Smooth muscle cell of the brain vasculature (primary cell): ENCODE measurements at places on chromosomes 1 and 21.
A peak's percentile ranks its signal among the peaks of the same experiment; 100 is the strongest.

DNA sequence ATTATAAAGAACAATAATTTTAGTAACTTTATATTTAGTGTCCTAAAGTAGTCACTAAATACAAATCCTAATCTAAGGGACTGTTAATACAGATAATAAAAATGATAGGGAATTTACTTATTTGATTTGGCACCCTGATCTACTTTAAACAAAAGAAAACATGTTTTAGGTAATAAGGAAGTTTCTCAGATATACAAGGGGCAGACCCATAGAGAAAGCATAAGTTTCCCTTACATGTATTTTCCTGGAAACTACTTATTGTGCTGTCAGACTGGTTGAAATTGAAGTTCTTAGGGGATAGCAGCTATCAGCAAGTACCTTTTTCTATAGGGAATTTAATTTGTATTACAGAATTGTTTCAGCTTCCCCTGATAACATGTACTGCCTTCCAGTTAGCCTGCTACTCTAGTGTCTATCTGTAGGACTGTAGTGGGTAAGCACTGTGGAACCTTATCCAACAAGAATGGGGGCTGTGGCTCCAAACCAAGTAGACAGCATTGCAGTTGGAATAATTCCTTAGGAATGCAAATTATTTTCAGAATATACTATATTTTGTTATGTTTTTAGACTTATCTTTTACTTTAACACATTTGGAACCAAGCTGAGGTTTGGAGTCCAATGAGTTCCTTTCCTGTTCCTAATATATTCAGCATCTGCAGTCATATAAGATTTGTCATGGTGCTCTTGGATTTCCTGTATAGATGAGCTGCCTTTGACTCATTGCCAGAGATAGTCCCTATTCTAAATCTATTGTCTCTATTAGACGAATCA, 14.7 kb downstream of the MSH4 start:
- DNase-seq, result no peak

- DNase-seq, result no peak
Observed at GRCh38 chr21:31414263-31415000, 70.4 kb upstream of the TIAM1 start.

DNA sequence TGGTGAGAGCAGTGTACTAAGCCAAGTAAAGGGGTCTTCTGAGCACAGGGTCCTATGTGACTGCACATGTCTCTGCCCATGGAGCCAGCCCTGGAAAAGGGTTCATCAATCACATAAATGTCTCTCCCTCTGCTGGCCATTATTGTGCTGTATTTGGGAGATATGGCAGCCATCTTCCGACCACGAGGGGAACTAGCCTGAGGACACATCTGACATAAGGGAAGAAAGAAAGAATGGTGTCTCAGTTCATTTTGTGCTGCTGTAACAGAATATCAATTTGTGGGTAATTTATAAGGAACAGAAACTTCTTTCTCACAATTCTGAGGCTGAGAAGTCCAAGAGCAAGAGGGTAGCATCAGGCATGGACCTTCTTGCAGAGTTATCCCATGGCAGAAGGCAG, 55.1 kb upstream of the GJA5 start:
- DNase-seq, result no peak

GRCh38 chr1:160877221-160877620, 7.8 kb downstream of the ITLN1 start:
- no peak for DNase-seq

GRCh38 chr1:175434283-175434860, 241.8 kb upstream of the KIAA0040 start:
- no peak for DNase-seq

- DNase-seq, result no peak
Observed at GRCh38 chr1:85274969-85275453, 1.4 kb downstream of the BCL10 start.

DNA sequence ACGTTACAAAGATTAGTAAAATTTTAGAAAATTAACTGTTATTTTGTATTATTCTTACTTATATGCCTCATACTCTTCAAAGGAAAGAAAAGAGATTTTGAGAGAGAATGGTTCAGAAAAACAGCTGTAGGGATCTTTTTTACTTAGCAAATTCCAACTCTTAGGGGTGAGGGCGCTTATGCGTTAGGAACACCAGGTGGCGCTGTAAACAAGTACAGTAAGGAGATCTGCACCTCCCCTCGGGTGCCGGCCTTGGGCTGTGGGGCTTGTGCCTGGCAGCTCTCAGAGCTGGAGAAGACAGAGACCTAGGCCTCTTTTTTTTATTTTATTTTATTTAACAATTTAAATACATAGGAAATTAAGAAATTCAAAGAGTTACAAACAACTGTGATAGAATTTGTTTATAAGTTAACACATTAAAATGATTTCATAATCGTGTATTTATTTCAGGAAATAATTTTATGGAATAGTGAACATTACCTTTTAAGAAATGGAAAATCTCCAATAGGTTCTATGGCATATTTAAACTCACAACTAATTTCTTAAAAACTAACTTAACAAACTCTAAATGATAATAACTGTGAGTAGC, 32.6 kb downstream of the UTP25 start:
- DNase-seq, result peak; percentile 87

- peak; percentile 26 for DNase-seq
Observed at GRCh38 chr1:165114022-165114888, 242.3 kb downstream of the LMX1A start.

DNA sequence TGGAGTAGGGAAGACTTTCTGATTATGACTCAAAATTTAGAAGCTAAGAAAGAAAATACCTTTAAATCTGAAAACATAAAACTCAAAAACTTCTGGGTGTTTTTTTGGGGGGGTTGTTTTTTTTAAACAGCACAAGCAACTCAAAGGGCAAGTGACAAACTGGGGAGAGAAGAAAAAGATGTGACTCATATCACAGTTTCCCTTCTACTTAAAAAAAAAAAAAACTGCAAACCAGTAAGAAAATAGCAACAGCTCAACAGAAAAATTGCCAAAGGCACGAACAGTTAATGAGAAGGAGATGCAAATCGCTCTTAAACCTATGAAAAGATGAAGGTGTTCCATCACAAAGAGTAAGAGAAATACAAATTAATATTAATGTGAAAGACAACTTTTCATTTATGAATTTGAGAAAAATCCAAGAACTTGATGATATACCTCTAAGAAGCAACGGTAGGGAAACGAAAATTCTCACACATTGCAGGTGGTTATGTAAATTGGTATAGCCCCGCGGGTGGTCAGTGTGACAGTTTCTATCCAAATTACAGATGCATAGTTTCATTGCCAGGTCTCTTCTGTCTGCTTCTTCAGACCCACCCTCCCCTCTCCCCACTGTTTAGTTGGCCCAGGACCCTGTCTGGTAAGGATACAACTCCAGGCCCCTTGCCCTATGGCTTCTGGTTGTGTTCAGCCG, 9.0 kb downstream of the IFNAR2 start:
- no peak for DNase-seq

DNA sequence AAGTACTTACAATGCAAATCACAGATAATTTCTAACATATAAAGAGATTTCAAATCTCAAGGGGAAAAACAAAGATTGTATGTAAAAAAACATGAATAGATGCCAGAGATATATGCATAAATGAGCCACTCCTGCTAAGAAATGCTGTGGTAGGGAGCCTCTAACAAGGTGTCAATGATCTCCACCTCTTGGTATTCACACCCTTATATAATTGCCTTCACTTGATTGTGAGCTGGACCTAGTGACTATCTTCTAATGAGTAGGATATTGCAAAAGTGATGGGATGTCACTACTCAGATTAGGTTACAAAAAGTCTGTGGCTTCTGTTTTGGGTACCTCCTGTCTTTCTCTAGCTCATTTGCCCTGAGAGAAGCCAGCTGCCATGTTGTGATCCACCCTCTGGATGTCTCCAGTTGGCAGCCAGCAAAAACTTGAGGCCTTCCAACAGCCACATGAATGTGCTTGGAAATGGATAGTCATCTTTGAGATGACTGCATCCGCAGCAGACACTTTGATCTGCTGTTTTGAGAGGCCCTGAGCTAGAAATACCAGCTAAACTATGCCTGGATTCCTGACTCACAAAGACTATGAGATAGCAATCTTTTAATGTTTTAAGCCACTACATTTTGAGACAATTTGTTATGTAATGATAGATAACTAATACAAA, 196.1 kb upstream of the FGGY start:
- no peak for DNase-seq

- peak; percentile 21 for DNase-seq
Observed at GRCh38 chr1:98388441-98388840, 273.1 kb upstream of the SNX7 start.

GRCh38 chr1:225934711-225935110, 6.3 kb downstream of the LEFTY2 start:
- DNase-seq, result no peak

DNA sequence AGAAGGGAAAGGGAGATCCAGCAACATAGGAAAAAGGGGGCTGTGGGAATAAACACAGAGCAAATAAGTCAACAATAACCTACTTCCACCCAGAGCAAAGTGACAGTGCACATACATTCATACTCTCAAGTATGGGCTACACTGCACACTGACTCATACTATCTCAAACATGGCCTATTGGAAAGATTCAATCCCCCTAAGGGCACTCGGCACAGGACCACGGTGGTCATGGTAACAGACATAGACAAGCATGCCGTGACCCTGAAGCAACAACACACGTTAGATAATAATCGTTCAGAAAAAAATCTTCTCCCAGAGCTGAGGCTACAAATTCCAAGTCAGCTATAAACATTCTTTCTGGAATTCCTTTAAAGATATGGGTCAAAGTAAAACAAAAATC, 16.8 kb upstream of the JAK1 start:
- DNase-seq, result no peak

GRCh38 chr1:41006942-41007865, 14.3 kb downstream of the SLFNL1 start:
- no peak for DNase-seq

- DNase-seq, result peak; percentile 84
Observed at GRCh38 chr1:40901886-40902852, 40.0 kb upstream of the CITED4 start.
